ENCODE measurements at places on chromosomes 4 and X.

- ATAC-seq, result no peak
These were observed 11.3 kb downstream of the CETN2 start for GRCh38 chrX:152819266-152819665.

GRCh38 chrX:136586386-136586785 lies 54.4 kb downstream of the VGLL1 start:
- ATAC-seq, result no peak

GRCh38 chr4:7140062-7140691 lies 52.2 kb upstream of the SORCS2 start:
- ATAC-seq, result no peak

GRCh38 chrX:9651737-9652136 lies 113.9 kb downstream of the GPR143 start:
- ATAC-seq, result no peak
